Adipocyte (in vitro differentiated cells): ENCODE measurements at places on chromosomes 3 and 15.

DNA sequence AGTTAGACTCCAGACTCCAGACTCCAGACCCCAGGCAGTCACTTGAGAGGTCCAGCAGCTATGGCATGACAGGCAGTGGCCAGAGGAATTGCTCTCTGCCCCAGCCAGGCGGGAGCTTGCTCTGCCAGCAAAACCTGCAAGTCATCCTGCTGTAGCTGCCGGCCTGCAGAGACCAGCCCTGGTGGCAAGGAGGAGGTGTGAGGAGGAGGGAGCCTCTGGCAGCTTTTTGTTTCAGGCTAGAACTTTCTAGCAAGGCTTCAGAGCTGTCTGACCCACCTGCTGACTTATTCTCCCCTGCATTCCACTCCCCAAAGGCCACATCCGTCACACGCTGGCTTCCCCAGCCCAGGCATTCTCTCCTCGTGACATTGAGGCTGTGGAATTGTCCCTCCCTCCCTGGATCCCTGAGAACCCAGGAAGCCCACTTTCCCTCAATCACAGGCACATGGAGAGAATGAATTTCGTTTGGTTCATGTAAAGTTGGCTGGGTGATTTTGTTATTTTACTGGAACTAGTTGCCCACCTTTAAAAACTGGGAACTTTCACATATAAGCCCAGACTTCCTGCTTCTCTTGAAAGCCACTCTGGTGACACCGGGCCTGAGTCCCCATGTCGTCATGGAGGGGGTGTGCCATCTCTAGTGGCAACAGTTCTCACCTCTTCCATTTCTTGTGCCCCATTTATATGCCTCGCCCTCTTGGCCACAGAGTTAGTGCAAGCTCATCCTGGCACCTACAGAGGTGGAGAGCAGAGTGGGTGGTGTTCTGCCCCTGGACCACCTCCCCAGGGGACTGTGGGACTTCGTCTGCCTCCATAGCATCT is 82.7 kb downstream of the ABHD5 start:
- DNase-seq: peak; percentile 47

DNA sequence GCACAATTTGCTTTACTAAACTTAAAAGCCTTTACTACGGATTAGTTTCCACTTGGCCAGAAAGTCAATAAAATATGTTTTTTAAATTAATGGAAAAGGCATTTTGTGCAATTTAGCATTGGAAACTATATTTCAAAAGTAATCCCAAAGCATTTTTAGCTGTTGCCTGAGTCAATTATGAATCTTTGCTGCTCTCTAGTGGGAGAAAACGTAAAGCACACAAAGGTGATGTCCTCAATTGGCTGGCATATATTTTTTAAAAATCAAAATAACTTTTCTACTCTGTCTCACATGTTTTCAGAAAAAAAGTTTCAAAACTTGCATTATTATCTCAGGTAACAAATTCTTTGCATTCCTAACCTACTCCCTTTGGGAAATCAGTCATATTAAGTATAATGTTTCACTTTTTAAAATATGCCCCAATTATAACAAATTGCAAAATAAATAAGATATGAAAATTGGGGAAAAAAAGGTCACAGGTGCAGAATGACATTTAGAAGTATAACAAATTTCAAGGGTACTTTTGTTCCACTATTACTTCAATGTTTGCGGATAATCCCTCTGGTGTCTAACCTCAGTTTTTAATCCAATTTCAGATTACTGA is 47.2 kb upstream of the TEX55 start:
- DNase-seq: peak; percentile 80

DNA sequence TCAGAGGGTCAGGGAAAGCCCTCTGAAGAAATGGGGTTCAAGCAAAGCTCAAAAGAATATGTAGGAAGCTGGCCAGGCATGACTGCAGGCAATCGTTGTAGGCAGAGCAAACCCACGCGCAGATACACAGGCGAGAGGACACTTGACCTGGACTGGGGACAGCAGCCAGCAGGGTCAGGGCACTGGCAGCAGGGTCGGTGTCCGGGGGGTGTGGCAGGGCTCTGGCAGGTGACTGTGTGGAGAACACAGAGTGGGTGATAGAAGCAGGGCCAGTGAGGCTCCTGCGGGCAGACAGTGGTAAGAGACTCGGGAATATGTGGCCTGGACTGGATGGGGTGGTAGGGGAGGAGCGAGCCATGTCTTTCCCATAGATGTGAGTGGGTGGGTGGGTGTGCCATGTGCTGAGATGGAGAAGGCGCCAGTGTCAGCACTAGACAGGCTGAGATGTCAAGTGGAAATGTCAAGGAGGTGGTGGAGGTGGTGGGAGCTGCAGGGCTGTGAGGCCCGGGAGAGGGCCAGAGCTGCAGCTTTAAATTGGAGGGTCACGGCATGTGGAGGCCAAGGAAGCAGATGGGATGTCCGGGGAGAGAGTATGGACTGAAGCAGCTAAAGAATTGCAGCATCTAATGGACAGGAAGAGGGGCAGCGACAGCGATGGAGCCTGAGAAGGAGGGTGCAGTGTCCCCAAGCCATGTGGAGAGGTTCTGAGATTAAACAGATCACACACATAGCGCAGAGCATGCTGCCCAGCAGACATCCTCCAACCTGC is 13.4 kb downstream of the TMEM43 start:
- DNase-seq: no peak

- DNase-seq: no peak
Observed at GRCh38 chr15:66474135-66474534, 23.4 kb downstream of the SNAPC5 start.

- DNase-seq: peak; percentile 40
Observed at GRCh38 chr3:175777495-175777894, 918.4 kb downstream of the NAALADL2 start.

GRCh38 chr3:169250000-169250399 is 413.5 kb downstream of the MECOM start:
- no peak for DNase-seq

DNA sequence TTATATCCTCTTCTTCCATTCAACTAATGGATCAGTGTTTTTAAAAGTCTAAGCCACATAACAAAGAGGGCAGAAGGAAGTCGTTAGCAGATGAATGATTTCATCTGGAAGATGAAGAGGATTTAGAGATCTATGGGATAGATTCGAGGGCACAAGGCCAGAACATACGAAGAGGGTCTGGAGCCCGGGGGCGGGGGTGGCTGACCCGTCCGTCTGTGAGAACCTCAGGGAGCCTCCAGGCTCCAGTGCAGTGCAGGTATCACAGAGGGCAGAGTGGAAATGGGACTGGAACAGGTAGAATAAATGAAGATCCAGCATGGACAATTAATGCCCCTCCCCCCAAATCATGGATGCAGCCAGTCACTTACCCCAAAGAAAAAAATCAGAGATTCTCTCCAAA is 1.5 kb upstream of the GOLGA8B start:
- DNase-seq: no peak
